ENCODE measurements at places on chromosomes 6 and 20.
A peak's percentile ranks its signal among the peaks of the same experiment; 100 is the strongest.

- DNase-seq = no peak
These were observed 5.1 kb downstream of the BRPF3 start for GRCh38 chr6:36201612-36202011.

GRCh38 chr6:12815884-12816600 lies 99.5 kb downstream of the PHACTR1 start:
- no peak for DNase-seq

- no peak for DNase-seq
These were observed 543.4 kb downstream of the CD83 start for GRCh38 chr6:14660806-14661579.

GRCh38 chr20:22729180-22729579 lies 144.8 kb upstream of the FOXA2 start:
- no peak for DNase-seq

GRCh38 chr20:10433623-10434466 lies at the start of gene MKKS:
TSS of gene MKKS (minus strand) at chr20:10434222. CDS start at chr20:10413514, 20,708 bp downstream.
- DNase-seq = peak; percentile 92

DNA sequence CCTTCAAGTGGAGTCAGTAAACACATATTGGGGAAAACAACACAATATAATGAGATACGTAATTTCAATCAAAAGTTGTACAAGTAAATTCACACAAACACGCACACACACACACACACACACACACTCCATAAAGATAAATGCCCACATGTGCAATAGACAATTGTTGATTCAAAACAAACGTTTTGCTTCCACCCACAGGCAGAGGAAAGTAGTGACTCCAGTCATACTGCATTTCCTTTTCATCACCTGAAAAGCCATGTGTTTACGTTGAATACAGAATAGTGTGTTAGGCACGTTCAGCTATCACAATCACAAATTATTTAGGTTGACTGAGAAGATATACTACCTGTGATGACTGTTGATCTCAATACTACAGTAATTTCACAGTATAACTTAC lies 443.8 kb upstream of the MANEA start:
- no peak for DNase-seq

DNA sequence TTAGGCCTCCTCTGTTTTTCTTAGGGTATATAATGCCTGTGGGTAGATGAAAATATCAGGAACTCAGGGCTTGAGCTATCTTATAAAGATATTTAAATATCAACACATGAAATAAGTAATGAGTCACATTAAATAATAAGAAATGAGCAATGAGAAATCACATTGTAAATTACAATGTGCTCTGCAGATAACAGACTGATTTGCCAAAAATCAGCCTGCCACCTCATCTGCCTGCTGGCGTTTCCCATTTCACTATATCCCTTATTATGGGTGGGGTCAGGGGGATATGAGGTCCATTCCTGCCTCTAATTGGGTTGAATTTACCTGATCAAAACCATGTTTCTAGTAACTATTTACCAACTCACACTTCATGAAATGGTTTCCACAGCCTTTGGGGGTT lies 335.2 kb downstream of the CDC5L start:
- no peak for DNase-seq

- no peak for DNase-seq
These were observed 102.8 kb downstream of the SYCP2 start for GRCh38 chr20:59830665-59831023.

GRCh38 chr6:23728707-23729106 lies 397.3 kb upstream of the NRSN1 start:
- DNase-seq = no peak

DNA sequence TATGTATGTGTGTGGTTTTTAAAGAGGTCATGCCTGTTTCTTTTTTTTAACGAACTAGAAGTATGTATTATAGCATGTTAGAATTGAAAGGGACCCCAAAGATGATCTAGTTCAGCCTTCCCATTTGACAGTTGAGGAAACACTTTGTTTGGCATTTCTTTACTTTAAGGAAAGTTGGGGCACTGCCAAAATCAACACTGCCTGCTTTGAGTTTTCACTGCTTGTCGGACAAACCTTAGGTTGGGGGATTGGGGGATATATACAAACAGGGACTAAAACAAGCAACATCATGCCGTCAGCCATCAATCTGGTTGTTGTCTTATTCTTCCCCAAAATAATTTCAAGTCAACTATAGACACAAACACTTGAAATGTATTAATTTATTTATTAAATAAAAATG lies 14.1 kb upstream of the CALHM6 start:
- no peak for DNase-seq

DNA sequence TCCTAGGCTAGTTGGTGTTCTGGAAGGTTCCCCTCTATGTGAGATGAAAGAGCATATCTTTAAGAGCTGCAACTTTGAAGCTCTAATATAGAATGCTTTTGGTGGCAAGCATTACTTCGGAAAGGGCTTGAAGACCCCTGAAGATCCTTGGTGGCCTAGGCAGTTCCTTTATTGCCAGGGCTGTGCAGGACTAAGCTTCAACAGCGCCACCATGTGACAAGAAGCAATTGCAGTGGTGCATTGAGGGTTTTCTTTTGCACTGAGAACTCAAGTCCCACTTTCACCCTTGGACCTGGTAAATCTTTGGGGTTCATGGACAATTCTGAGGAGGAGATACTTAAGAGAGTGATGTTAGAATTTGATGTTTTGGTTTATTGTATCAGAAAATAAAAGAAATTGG lies 237.4 kb upstream of the GMDS start:
- DNase-seq = no peak

DNA sequence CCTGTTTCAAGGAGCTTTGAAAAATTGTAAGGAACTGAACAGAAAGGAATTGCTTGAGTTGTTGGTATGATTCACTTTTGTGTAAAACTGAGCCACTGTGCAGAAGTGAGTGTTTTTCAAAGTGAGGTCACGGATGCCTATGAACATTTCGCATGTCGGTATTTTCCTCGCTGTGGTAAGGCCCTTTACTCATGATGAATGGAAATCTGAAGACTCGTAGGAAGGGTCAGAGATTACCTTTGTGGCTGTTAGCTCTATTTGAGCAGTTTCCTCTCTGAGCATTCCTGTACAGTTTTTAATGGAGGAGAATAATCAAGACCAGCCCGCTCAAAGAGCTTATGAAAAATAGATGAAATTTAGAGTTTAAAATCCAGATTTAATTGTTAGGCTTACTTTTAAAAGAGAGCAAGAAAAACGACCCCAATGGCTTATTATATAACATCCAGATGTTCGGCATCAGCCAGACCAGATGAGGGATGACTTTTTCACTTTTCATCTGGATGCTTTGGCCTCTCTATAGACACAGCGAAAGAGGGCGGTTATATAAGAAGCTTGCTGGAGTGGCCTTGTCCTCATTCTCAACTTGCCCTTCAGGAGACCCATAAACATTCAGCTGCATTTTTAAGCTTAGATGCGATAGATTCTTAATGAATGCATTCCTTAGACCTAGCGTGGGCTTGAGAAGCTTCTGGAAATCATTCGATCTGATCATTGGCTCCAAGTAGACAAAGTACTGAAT lies 99.5 kb downstream of the CD83 start:
- DNase-seq = no peak

- no peak for DNase-seq
These were observed 45.1 kb downstream of the CPNE5 start for GRCh38 chr6:36793913-36794712.

GRCh38 chr6:94597487-94597886 lies 979.8 kb upstream of the MANEA start:
- DNase-seq = no peak

DNA sequence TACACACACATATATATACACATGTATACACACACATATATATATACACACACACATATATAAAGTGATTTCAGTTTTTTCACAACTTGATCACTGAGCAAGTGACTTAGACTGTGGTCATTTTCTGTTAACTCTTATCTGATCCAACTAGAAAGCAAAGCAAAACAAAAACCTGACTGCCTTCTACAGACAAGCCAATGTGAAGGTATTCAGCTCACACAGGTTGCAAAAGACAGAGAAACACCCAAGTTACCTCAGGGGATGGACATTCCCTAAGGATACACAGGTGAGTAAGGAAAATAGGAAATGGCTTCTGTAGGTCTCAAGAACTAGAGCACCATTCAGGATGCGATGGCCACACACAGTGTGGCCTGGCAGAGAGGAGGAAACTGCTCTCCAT lies 58.4 kb upstream of the IER3 start:
- DNase-seq = no peak

GRCh38 chr6:167663784-167664443 lies 162.8 kb upstream of the AFDN start:
- DNase-seq = no peak

GRCh38 chr6:109447878-109448555 lies 7.5 kb downstream of the SMPD2 start:
- no peak for DNase-seq

DNA sequence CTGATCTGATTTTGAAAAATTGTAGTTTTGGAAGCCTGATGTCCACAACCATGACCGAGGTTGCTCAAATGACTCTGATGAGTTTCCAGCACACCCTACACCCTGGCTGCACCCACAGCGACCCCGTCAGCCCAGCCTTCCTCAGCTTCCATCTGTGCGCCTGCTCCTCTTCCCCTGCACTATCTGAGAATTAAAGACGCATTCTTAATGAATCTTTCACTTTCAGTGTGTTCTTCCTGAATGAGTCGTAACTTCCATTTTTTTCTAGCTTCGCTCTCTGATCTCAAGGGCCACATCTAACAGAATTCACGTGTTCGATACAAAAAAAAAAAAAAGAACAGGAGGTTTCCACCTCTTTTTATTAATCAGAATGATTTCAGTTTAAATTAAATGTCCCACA lies 21.3 kb upstream of the RREB1 start:
- no peak for DNase-seq

DNA sequence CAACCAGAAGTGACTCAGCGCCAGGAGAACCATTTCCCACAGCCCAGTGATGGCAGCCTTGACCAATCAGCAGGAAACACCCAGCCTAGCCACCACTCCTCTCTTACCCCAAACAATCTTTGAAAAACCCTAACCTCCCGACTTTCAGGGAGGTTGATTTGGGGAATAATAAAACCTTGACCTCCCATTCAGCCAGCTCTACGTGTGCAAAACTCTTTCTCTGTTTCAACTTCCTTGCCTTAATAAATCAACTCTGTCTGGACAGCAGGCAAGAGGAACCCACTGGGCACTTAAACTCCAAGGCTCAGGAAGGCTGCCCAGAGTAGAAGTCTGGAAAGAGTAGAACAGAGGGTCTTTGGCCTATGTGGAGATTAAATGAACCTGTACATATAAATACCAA lies 35.0 kb downstream of the SERPINB1 start:
- DNase-seq = no peak

DNA sequence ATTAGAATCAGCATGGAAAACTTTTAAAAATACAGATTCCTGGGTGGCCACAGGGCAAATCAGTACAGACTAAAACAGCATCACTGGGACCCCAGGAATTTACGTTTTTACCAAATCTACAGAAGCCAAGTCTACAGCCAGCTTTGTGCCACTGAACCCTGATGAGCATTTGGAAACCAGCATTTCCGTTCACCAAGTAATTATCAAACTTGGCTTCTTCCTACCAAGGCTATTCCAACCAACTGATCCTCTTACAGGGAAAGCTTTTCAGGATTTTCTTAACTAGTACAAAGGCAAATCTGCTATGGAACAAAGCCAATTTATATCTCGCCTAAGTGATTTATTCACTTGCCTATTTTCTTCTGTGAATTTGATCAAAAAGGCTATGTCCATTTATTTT lies 47.0 kb downstream of the PLAGL1 start:
- no peak for DNase-seq

- no peak for DNase-seq
These were observed 42.7 kb upstream of the NOX3 start for GRCh38 chr6:155498370-155498769.

GRCh38 chr6:117512987-117513573 lies 30.6 kb downstream of the DCBLD1 start:
- DNase-seq = no peak

GRCh38 chr20:44033344-44033743 lies 118.7 kb downstream of the TOX2 start:
- no peak for DNase-seq

DNA sequence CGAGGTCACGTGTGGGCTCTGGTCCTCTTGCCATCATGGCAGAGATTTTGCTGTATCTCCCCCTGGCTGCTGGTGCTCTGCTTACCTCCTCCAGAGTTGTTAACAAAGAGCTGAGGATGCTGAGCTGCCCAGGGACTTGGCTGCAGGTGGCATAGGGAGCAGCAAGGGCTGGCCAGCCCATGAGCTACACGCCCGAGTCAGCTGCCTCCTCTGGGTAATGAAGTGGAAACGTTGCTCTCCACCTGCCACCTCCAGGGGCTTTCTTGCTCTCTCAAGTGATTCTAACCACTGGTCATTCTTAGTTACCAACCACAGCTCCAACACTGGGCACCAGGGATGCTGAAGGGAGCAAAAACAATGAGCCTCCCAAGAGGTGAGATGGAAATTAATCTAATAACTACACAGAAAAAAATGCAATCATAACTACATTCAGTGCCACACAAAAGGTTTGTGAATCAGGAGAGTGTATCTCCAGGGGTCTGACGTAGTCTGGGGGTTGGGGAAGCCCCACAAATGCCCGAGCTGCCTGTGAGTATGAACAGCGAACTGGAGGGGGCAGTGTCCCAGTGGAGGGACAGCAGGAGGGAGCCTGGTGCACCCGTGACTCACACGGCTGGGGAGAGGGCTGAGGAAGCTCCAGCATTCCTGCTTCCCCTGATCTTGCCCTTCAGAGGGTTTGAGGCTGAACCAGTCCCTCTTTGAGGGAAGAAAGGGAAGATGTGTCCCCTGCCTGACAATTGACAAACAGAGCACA lies 78.7 kb downstream of the CDH26 start:
- DNase-seq = no peak

DNA sequence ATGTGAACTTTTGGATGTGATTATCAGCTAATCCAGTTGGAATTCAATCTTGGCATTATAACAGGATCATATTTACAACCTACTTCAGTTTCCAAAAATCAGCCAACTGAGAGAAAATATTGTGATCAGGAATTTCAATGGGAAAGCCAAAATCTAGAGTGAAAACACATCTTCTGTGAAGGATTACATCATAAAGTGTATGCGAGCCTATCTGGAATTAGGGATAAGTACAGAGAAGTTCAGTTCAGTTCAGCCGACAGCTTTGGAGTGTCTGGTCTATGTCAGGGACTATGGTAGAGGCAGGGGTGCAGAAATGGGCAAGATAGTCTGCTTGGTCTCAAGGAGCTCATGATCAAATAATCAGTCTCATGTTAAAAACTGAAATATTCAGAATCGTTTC lies 12.3 kb upstream of the PRIM2 start:
- DNase-seq = no peak

DNA sequence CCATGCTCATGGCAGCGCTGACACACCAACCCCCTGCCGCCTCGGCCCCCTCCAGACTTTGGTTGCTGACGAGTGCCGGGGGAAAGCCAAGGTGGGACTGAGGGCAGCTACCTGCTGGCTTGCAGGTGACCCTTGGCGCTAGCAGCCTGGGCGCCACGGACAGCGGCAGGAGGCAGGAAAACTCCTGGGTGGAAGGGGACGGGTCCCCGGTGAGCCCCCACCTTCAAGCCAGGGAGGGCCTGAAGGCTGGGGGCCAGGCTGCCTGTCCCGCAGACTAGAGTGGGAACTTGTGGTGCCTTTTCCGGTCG lies 226.7 kb downstream of the OTOR start:
- DNase-seq = no peak
